ENCODE measurements at places on chromosomes 6 and 20.

GRCh38 chr20:48875914-48876240 lies 45.6 kb upstream of the ARFGEF2 start:
- no peak for DNase-seq

- peak; percentile 4 for DNase-seq
Measured at GRCh38 chr6:126180585-126180984, 159.3 kb upstream of the CENPW start.

DNA sequence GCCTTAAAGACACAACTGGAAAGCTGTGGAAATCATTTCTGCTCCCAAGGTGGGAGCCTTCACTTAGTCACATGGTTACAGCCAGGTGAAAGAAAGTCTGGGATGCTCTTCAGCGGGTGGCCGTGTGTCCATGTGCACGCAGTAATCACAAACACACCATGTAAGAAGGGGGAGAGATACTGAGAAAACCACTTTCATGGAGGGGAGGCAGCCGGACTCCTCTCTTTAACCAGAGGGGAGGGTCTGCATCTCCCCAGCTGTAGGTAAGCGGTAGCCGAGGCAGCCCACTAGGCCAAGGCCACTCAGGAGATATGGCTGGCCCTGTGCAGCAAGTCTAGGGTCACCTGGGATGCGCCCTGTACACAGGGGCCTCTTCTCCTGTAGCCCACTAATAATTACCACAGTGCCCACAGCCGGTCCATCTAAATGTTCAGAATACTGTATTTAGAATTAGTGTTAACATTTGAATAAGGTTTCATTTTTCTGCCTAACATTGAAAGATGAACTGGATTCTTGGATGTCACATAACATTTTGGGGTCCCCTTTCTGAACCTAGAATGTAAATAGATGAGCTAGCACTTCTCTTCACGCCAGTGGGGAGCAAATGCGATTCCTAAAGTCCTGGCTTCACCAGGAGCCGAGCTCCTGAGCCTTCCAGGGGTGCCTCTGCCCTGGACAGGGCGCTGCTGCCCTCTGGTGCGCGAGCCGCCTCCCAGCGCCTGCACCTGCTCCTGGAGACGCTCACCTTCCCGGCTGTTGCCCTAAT lies 15.9 kb downstream of the GPR31 start:
- no peak for DNase-seq

DNA sequence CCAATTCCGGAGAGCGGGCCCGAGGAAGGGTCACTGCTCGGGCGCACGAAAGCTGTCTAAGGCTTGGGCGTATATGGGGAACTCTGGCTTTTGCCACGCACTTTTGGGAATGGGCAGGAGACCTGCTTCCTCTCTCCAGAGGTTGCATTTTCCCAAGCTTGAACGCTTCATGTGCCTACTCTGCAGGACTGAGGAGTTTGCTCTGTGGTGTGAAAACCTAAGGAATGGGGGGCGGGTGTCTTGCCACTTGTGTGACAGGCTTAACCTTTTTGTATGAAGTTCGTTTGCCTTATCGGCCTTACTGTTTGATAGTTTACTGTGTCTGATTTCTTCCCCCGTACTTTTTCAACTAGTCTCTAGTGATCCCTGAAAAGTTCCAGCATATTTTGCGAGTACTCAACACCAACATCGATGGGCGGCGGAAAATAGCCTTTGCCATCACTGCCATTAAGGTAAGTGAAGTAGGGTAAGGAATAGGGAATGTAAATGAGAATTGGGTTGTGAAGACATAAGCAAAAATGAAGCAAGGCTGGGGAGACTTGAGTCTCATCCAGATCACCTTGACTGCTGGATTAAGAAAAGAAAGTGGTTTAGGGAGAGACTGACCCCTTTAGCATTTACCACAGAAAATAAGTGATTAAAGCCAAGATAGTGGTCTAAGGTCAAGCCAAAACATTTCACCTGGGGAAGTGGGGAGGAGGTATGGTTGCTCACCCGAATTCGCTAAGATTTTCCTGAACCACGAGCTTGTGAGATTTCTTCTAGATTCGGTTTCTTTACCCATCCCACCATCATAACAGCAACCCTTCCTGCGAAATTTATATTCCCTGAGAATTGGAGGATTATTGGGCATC lies 627 bp downstream of the RPS18 start:
- no peak for DNase-seq

DNA sequence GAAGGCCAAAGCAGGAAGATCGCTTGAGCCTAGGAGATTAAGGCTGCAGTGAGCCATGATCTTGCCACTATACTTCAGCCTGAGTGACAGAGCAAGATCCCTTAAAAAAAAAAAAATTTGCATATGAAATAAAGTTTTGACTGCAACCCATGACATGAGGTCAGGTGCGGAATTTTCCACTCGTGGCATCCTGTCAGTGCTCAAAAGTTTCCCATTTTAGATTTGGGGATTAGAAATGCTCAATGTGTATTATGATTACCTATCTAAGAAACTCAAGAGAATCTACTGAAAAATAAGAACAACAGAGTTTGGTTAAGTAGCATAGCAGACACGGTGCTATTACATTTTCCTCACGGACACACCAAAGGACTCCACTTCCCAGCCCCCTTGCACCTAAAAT lies 11.7 kb downstream of the SLC23A2 start:
- DNase-seq: no peak

DNA sequence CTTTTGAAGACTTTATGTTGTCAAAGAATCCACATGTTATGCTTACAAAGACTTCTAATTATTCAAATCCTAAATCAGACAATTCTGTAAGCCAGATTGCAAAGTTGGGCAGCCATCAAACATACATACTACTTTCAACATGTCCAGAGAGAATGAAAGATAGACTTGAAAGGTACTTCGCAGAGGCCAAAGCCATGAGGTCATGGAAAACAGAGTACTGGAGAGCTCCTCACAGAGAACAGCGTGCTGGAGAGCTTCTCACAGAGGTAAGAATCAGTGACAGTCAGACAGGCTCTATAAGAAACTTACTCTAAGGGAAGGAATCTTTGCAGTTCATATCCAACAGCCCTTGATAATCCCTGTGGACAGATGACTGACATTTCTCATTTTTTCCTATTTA lies 400.2 kb downstream of the GJA1 start:
- DNase-seq: no peak

GRCh38 chr6:149628875-149629510 lies 19.5 kb downstream of the KATNA1 start:
- no peak for DNase-seq

- DNase-seq: no peak
Measured at GRCh38 chr6:79495246-79495645, 42.0 kb downstream of the LCA5 start.

GRCh38 chr6:128414943-128415342 lies 105.5 kb downstream of the PTPRK start:
- DNase-seq: no peak

- DNase-seq: no peak
Measured at GRCh38 chr6:130369831-130370230, 4.0 kb downstream of the TMEM200A start.

- DNase-seq: no peak
Measured at GRCh38 chr6:106857771-106858652, 116.5 kb downstream of the CD24 start.

DNA sequence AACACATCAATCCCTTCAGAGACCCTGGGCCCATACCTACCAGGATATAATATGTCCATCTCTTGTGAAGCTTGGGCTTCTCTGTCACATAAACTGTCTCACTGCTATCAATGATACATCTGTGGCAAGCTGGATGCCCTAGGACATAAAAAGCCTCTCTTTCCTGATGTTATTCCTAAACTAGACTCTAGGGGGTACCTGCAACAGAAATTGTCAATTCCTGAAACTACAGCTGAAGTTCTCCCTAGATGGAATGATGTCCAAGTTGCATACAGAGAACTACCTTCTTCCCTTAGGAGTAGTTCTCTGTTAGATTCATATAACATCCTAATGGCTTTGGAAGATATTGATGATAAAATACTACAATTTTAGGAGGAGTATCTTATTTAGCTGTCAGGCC lies 35.8 kb downstream of the TBX18 start:
- DNase-seq: no peak

GRCh38 chr6:1227935-1228753 lies 83.8 kb upstream of the FOXQ1 start:
- DNase-seq: no peak

GRCh38 chr6:161436106-161436876 lies 162.4 kb upstream of the AGPAT4 start:
- DNase-seq: no peak
